Smooth muscle cell of the pulmonary artery (primary cell): ENCODE measurements at places on chromosomes 5 and 9. TPM values are rescaled to one million over a fixed set of nuclear protein-coding genes. Genes with fewer than 3 reads are reported as not detected.

Gene DMRT3
- not detected in 2 replicates for total RNA-seq

Gene SLIT3
- 69.2 and 206 TPM in 2 replicates for total RNA-seq

Gene LEAP2
- total RNA-seq = 0.26 and 0.30 TPM in 2 replicates

Gene PCDHA6
- total RNA-seq = 0.76 and 0.91 TPM in 2 replicates

Gene DYNC2I2
- 35.8 and 43.4 TPM in 2 replicates for total RNA-seq

Gene QRFP
- not detected in 2 replicates for total RNA-seq

Gene WNK2
- not detected in 2 replicates for total RNA-seq

Gene SPINK1
- 0.66 and 1.3 TPM in 2 replicates for total RNA-seq

Gene PRDM9
- not detected in 2 replicates for total RNA-seq

Gene SGCD
- total RNA-seq = 2.5 and 9.8 TPM in 2 replicates

Gene PCDHAC1
- 0.07 and 0.26 TPM in 2 replicates for total RNA-seq

Gene RLN2
- not detected in 2 replicates for total RNA-seq

Gene CCNO
- total RNA-seq = 0.13 and 1.1 TPM in 2 replicates

Gene ACOT12
- total RNA-seq = 0.07 and 1.1 TPM in 2 replicates

Gene CTSV
- total RNA-seq = 0.17 and 0.26 TPM in 2 replicates

Gene IL33
- total RNA-seq = 65.7 and 214 TPM in 2 replicates

Gene GAS1
- total RNA-seq = 8.1 and 11.6 TPM in 2 replicates

Gene GHR
- total RNA-seq = 2.4 and 6.2 TPM in 2 replicates

Gene ZNF366
- total RNA-seq = 0.07 TPM in 1 of 2 replicates, not detected in the other

Gene CDK5RAP2
- total RNA-seq = 45.5 and 67.0 TPM in 2 replicates

Gene ZNF354B
- 5.1 and 6.4 TPM in 2 replicates for total RNA-seq

Gene DRD1
- total RNA-seq = 0.33 and 1.2 TPM in 2 replicates

Gene SMIM33
- not detected in 2 replicates for total RNA-seq

Gene PCDHGC5
- total RNA-seq = 4.6 and 7.3 TPM in 2 replicates

Gene GAPT
- not detected in 2 replicates for total RNA-seq

Gene PCDHB8
- total RNA-seq = 0.26 and 1.3 TPM in 2 replicates

Gene SLC34A3
- not detected in 2 replicates for total RNA-seq

Gene CBY3
- total RNA-seq = 0.20 TPM in 1 of 2 replicates, not detected in the other

Gene POU5F2
- total RNA-seq = 1.1 and 1.2 TPM in 2 replicates

Gene LCN1
- total RNA-seq = 0.20 and 0.43 TPM in 2 replicates

Gene DOCK8
- total RNA-seq = 0.07 and 0.26 TPM in 2 replicates

Gene ASTN2
- 11.7 and 12.0 TPM in 2 replicates for total RNA-seq

Gene ANKRD34B
- total RNA-seq = not detected in 2 replicates

Gene SLC6A7
- total RNA-seq = 0.20 TPM in 1 of 2 replicates, not detected in the other

Gene IER5L
- total RNA-seq = 58.8 and 71.8 TPM in 2 replicates
